ENCODE measurements at places on chromosomes 4 and X.

DNA sequence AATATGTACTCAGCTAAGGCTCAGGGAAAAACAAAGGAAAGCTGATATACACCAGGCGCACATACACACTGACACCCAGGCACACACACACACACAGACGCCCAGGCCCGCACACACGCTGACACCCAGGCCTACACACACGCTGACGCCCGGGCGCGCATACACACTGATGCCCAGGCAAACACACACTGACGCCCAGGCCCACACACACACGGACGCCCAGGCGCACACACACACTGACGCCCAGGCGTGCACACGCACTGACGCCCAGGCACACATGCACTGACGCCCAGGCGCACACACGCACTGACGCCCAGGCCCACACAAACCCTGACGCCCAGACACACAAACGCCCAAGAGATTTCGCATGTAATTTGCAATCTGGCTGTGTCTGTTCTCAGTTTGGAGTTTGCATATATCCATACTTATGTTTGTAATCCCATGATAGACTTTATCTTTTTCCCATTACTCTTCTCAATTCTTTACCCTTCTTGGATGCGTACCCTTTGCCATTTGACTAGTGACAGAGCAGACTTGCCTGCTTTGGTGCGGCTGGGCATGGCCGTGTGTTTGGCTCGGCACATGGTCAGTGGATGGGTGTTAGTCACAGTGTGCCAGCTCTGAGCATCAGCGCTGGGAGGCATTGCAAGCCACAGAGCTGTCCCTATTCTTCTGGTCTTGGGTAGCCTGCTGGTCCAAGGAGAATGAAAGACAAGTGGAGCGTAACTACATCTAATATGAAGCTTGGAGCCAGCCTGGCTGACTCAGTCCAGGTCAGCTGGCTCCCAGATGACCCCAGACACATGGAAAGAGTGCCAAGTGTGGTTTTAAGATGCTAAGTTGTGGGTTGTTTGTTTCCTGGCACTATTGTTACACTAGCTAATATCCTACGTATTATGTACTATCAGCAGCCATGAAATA, 632.4 kb upstream of the ZFP42 start:
- DNase-seq = no peak

GRCh38 chr4:15547392-15547791, 77.7 kb downstream of the CC2D2A start:
- no peak for DNase-seq

GRCh38 chr4:60652933-60653332, 547.2 kb upstream of the ADGRL3 start:
- no peak for DNase-seq

GRCh38 chrX:151973851-151974335, 583 bp downstream of the GABRE start:
- DNase-seq = no peak

DNA sequence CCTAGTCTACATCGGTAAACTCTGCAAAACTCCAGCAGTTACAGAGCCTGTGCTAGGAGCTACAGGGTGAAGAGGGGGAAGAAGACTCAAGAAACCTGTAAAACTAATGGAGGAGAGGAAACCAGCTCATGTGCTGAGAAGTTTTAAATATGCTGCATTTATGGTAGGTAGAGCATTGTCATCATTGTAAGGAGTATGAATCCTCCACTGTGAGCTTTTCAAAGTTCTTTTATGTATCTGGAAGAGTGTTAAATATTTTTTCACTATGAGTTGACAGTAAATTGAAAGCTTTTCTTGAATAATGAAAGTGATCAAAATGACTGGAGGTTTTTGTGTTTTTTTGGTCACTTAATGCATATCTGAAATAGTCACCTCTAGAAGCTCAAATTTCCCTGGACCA, 46.2 kb downstream of the SEPTIN11 start:
- no peak for DNase-seq

- no peak for DNase-seq
Measured at GRCh38 chrX:130028196-130028595, 45.8 kb downstream of the BCORL1 start.

- no peak for DNase-seq
Measured at GRCh38 chrX:15574017-15574416, 26.7 kb downstream of the ACE2 start.

DNA sequence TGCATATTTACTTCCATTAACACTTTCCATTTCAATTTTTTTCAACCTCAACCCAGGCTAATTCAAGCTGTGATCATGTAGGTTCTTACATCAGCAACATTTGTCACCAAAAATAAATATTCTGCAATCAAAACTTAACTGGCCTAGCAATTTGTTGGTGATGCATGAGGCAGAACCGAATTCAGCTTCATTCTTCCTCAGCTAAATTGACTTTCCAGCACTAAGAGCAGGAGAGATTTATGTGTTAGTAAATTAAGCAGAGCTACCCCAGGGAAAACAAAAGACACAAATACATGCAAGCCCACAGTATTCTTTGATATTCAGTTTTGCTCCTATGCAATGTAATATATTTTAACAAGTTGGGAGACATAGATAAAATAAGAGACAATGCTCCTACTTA, 208.7 kb upstream of the NDST3 start:
- DNase-seq = no peak

- no peak for DNase-seq
Measured at GRCh38 chr4:10715135-10715534, 30.6 kb upstream of the CLNK start.

- no peak for DNase-seq
Measured at GRCh38 chr4:129974730-129975129, 878.8 kb downstream of the C4orf33 start.

DNA sequence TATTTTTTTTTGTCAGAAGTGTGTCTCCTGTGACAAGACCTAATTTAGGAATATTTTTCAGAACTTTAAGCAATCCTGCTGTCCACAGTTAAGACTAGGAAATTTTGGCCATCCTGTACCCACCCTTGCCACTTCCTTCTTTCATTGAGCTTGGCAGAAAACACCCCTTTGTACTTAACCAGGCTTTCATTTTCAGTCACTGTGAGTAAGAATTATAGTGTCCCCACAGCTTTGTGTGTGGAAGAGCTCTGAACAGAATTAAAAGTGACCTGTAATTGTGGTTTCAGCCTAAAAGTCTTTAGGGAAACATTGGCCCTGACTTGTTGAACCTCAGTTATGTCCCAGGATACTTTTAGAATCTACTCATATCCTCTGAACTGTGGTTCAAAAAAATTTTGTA, 153.7 kb upstream of the BMP3 start:
- no peak for DNase-seq

DNA sequence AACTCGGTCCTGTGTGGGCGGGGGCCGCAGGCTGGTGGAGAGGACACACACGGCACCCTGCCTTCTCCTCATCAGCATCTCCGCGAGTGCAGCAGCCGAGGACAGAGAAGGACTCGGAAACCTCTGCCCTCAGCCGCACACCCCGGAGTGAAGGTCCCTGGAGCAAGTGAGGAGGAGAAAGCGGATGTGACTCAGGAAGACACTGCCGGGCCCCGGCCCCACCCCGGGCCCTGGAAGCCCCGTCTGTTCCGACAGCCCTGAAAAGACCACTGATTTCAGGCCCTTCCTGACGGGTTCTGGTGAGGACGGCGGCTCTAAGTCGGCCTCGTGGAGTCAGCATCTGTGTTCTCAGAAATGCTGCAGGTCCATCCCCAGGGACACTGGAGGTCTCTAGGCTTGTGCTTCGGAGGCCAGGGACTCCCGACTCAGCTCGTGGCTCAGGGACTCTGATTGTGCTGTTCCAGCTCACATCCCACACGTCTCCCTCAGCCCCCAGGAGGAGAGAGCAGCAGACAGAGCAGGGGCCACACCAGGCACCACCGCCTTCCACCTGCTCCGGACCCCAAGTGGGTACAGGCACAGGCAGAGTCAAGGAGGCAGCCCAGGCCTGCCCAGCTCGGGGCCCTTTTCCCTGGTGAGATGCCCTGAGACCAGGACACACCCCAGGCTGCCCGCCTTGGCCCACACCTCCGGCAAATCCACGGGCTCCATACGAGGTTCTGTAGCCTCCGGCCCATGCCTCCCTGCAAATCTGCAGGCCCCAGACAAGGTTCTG, 134.5 kb upstream of the NKX1-1 start:
- no peak for DNase-seq

Data from NCI-H187 treated with DMSO at 0.1 percent for 48 hours (cell line).